Tibial artery (tissue), 4 donors: ENCODE measurements at places on chromosomes 7 and 10.

DNA sequence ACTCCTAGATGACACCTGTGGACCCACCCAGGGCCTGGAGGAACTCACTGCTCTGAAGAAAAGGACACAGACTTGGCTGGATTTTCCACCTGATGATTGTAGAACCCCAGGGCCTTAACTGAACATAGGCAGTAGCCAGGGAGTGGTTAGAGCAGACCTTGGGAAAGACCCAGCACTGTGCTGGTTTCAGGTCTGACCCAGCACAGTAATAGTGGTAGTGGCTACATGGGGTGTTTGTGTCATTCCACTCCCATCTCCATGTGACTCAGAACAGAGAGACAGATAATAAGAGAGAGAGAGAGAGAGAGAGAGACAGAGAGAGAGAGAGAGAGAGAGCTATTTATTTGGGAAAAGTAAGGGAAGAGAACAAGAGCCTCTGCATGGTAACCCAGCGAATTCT is 239.1 kb upstream of the MEOX2 start:
- no peak for DNase-seq

GRCh38 chr10:118901380-118901779 is 128.1 kb upstream of the NANOS1 start:
- DNase-seq = no peak

DNA sequence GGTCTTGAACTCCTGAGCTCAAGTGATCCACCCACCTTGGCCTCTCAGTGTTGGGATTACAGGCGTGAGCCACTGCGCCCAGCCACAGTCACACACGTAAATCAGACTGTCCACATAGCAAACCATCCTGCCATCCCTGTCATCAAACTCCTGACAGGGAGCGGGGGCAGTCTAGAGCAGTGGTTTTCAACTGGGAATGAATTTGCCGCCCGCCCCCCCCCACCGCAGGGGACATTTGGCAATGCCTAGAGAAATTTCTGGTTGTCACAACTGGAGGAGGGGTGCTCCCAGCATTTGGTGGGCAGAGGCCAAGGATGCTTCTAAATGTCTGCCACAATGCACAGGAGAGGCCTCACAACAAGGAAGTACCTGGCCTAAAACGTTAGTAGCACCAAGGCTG is 24.1 kb downstream of the CAMK2G start:
- DNase-seq = peak; percentile 85

- no peak for DNase-seq
Measured at GRCh38 chr7:79046061-79046460, 407.4 kb downstream of the MAGI2 start.

DNA sequence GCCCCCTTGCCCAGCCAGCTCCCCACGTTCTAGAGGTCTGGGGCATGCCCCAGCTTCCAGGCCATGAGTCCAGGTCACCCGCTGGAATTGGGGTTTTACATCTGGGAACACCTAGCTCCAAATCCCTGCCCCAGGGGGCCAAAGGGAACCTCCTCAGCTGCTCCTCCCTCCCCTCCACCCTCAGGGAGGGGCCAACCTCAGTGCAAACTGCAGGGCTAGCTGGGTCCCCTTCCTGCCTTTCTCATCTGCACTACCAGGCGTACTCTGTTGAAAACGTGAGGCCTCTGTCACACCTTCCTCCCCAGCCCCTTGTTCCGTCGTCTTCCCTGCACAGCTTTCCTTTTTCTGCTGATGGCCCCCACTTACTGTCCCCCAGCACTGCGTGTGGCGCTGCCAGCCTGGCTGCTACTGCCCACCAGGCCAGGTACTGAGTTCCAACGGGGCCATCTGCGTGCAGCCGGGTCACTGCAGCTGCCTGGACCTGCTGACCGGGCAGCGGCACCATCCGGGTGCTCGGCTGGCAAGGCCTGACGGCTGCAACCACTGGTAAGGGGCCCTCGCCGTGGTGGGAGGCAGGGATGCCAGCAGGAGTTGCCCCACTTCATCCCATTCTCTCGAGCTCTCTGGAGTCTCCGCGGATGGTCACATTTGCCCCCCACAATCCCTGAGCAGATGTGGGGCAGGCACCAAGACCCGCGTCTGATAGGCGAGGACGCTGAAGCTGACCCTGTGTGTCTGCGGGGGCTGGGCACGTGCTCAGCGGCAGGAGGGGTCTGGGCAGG is 24.7 kb upstream of the ZNF862 start:
- no peak for DNase-seq

DNA sequence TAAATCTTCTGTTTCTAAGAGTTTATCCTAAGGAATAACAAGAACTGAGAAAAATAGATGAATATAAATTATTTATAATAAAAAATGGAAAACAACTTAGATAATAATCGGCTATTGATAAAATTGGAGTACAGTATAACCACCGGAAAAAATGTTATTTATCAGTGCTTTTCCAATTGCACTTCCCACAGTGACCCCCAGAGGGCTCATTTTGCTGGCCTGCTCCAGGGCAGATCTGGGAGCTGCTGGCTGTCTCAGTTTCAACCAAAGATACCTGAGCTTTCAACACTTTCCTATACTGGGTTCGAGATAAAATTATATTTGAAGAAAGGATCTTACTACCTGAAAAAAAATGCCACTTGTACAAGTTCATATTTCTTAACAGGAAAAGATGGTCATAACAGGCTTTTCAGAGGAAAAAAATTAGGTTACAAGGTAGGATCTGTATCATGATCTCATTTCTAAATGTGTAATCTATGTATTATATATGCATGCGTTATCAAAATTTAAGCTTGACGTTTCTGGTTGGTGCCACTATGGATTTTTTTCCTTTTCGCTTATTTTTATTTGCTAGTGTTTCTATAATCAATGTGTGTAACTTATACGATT is 165.7 kb downstream of the NPSR1 start:
- DNase-seq = no peak

DNA sequence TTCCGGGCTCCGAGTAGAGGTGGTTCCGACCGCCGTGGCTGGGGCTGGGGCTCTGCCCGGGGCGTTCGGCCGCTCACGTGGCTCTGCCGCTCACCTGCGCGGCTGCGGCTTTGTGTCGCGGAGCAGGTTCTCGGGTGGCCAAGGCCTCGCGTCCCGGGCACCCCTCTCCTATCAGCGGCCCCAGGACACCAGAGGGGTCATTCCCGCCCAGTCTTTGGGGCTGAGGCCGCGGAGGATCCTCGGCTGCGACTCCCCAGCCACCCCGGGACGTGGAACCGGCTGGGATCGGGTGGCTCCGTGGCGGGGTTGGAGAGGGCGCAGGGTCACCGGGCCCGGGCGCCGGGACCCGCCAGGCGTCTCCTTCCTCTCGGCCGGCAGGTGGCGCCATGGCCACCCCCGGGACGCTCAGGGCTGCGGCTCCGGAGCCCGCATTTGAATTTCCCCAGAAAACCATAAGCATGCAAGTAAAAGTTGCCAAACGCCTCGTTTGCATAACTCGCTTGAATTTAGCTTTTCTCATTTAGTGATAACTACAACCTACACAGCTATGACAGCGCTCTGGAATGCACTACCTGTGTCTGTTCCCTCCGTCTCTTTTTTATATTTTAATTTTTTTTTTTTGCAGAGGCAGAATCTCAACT is 1.2 kb downstream of the COL26A1 start:
- DNase-seq = peak; percentile 68

DNA sequence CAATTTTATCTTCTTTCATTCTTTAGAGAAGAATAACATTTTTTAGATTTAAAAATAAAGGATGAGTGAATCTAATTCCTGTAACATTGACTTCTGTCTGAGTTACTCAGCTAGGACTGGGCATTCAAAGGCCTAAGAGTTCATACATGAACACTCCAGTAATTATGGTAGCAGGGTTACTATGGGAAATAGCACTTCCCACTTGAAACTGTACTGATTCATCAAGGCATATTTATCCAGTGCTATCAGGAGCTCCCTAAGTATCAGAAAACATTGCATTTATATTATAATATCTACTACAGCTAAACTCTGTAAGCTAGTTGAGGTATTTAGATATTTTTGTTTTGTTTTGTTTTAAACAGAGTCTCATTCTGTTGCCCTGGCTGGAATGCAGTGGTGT is 41.8 kb downstream of the NDUFB2 start:
- DNase-seq = no peak

- DNase-seq = no peak
Measured at GRCh38 chr10:59829024-59829423, 75.8 kb upstream of the MRLN start.

GRCh38 chr7:5624386-5625365 is 156.8 kb downstream of the RNF216 start:
- no peak for DNase-seq

DNA sequence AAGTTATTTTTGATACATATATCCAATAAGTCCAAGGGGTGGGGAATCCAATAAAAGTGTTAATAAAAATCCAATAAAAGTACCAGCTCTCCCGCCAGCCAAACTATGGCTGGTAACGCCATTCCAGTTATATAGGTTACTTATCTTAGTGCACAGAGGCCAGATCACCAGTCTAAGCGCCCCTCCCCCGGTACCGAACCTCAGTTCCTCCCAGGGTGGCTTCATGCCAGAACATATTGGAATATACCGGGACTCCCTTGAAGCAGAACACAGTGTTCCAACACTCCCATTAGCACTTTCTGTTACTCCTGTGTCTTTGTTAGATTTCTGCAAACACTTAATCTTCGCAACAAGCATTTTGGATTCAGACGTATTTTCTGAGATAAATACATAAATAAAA is 7.5 kb downstream of the FBH1 start:
- no peak for DNase-seq

DNA sequence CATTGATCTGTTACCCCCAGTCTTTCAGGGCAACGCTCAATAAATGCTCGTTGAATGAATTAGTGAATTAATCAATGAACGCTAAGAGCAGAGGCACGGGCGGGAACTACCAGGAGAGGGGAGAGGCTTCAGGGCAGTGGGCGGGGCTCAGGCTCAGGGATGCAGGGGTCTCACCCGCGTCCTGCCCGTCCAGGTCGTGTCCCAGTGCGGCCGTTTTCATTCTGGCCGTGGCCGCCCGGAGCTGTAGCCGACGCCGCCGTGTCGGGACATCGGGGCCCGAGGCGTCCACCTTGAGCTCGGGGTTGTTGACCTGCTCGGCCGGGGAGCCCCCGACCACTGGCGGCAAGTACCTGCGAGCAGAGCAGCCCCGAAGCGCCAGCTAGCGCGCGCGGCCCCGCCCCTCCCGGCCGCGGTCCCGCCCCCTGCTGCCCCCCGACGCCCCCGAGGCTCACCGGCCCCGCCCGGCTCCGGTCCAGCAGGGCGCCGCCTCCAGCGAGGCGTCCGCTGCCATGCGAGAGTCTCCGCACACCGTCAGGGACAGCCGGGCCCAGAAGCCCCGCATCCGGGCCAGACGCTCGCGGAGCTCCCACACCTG is 2.8 kb upstream of the GAL3ST4 start:
- DNase-seq = no peak

DNA sequence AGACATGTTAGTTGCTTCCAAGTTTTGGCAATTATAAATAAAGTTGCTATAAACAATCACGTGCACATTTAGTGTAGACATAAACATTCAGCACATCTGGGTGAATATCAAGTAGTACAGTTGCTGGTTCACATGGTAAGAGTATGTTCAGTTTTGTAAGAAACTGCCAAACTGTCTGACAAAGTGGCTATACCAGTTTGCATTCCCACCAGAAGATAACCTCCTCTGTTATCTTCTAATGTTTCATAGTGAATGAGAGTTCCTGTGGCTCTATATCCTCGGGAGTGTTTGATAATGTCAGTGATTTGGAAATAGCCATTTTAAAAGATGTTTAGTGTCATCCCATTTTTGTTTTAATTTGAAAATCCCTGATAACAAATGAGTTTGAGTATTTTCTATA is 259.6 kb upstream of the PLXDC2 start:
- no peak for DNase-seq

DNA sequence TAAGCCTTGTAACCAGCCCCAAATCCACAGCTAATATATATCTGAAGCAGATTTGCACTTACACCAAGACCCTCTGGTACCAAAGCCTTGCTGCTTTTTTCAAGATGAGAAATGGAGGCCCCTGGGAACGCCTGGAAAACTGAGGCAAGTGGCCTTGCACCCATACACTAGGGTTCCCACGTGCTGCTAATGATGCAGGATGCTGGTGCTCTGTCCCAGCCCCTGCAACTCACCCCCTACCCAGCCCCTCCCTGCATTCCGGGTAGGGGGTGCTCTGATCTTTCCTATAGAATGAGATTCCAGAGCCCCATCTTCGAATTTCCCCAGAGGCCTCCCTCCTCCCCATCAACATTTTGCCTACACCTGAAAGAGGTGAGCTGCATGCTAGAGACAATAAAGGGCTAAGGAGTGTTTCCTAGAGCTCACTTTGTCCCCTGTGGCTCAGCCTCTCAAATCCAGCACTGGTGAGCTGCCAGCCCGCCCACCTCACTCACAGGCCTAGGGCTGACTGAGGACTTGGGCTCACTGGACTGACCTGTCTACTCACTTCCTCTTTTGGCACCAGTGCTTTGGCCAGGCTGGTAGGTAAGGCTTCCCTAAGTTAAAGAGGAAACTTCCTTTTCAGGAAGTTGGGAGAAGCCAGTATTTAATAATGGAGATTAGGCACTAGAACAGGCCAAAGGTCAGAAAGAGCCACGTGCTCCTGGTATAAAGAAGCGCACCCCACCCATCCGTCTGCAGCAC is 9.8 kb downstream of the RBP4 start:
- no peak for DNase-seq

GRCh38 chr7:105943486-105943885 is 19.6 kb upstream of the CDHR3 start:
- no peak for DNase-seq

GRCh38 chr10:91653219-91653870 is 20.5 kb upstream of the PPP1R3C start:
- DNase-seq = no peak

DNA sequence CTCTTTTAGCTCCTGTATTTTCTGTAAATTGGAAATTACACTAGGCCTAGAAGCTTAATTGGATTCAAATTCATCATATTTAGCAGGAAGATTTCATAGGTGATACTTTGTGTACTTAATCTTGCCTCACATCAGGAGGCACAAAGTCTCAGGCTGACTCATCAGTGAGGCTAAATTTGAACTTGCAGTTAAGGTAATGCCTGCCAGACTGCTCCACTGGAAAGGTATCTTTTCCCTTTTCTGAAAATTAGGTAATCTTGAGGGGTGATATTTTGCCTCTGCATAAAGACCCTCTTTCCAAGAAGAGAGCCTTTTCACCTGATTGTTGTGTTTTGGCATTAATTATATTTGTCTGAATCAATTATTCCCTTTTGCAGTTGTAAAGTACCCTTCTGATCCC is 14.6 kb downstream of the PPIA start:
- DNase-seq = no peak

- DNase-seq = no peak
Measured at GRCh38 chr7:125316466-125316865, 386.8 kb upstream of the POT1 start.

DNA sequence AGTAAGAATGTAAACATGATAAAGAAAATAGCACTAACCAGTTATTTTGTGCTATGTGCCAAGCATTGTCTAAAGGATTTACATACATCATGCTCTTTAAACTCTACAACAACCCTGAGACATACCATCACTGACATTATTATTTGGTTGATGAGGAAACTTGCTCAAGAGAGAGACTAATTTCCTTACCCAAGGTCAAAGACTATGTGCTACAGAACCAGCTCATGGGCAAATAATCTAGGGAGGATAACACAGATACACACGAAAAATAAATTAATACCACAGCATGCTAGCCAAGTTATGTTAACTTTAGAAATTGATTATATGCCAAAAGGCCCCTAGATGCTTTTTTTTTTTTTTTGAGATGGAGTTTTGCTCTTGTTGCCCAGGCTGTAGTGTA is 2.7 kb downstream of the ANKRD16 start:
- no peak for DNase-seq

GRCh38 chr10:46228563-46229071 is 58.2 kb upstream of the ANTXRL start:
- peak; percentile 76 for DNase-seq
